ENCODE measurements at places on chromosomes 6 and 20.
A peak's percentile ranks its signal among the peaks of the same experiment; 100 is the strongest.

DNA sequence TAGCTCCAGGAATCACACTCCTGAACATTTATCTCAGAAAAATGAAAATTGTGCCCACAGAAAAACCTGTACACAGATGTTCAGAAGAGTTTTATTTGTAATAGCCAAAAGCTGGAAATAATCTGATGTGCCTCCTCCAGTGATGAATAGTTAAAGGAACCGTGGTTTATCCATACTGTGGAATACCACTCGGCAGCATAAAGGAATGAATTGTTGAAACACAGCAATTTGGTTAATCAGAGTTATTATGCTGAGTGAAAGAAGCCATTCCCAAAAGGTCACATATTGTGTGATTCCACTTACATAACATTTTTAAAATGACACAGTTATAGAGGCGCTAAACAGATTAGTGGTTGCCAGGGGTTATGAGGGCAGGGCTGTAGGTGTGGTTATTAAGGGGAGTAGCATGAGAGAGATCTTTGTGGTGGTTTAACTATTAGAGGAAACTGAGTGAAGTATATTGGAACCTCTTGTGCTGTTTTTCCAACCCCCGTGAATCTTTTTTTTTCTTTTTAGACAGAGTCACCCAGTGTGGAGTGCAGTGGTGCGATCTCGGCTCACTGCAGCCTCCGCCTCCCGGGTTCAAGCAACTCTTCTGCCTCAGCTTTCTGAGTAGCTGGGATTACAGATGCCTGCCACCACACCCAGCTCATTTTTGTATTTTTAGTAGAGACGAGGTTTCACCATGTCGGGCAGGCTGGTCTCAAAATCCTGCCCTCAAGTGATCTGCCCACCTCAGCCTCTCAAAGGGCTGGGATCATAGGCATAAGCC lies 26.2 kb downstream of the PSMF1 start:
- DNase-seq: no peak

DNA sequence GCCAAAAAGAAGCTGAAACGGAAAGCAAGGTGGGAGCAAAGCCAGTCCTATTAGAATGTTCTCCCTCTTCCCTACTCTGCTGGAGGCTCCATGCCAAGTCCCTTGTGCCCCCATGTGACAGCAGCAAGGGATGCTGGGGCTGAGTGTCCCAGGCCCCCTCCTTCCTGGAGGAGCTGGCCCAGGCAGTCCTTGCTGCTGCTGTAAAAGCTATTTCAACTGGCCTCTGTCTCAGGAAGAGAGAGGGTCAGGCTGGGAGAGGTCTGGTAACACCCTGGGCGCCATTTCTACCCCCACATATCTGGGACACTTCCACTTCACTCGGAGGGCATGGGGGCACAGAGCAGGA lies 25.0 kb downstream of the TTBK1 start:
- peak; percentile 69 for DNase-seq

GRCh38 chr6:123417535-123417934 lies 219.2 kb downstream of the TRDN start:
- DNase-seq: peak; percentile 9

GRCh38 chr20:1370548-1371110 lies 22.2 kb downstream of the FKBP1A start:
- DNase-seq: no peak

DNA sequence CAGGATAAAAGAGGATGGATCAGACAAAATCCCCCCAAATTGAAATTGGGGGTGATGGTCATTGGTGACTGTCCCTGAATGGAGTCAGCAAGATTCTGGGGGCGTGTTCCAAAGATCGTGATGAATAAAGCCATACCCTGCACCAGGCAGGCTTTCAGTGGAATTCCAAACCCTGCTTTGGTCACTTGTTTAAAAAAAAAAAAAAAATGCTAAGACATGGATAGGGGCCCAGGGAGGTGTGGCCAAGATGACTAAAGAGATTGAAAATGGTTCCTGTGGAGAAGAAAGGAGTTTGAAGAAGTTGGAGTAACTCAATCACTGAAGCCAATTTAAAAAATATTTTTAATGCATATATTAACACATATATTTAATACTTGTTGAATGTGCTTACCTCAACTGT lies 161.4 kb upstream of the KCNG1 start:
- DNase-seq: no peak

- DNase-seq: no peak
Observed at GRCh38 chr6:95517568-95517967, 59.8 kb upstream of the MANEA start.

Data from large intestine (tissue), 12 donors.